ENCODE measurements at places on chromosomes 4 and X.

GRCh38 chr4:152509595-152510225, 26.2 kb downstream of the FBXW7 start:
- DNase-seq = no peak

- no peak for DNase-seq
These were observed 14.7 kb upstream of the SH3KBP1 start for GRCh38 chrX:19902110-19902509.

GRCh38 chrX:153353416-153353815, 19.5 kb downstream of the ZNF275 start:
- no peak for DNase-seq

GRCh38 chrX:281166-281999, at the start of gene PLCXD1:
PLCXD1 (plus strand) TSS chrX:281381; CDS start chrX:284188, 2,807 bp downstream.
- DNase-seq = no peak

DNA sequence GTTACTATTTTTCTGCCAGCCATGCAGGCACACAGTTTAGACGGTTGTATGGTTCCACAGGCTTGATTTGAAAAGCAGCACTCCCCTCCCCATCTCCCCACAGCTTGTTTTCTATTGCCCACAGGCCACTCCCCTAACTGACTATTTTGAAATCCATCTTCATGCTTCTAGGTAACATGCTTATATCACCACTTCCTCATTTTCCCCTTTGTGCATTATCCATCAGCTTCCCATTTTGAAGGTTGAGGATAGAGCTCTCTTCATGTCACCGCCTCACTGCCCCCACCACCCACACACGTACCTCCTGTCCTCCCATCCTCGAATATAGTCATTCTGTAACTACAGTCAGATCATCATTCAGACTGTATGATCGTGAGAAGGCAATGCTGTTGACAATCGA, 224.7 kb downstream of the MID1 start:
- DNase-seq = no peak

- DNase-seq = no peak
These were observed 2.2 kb downstream of the SRP72 start for GRCh38 chr4:56469489-56470210.

GRCh38 chr4:151541389-151542071, 132.6 kb downstream of the FHIP1A start:
- no peak for DNase-seq

GRCh38 chr4:7717946-7718490, 221.6 kb downstream of the AFAP1 start:
- no peak for DNase-seq

- no peak for DNase-seq
These were observed 5.0 kb downstream of the RPL9 start for GRCh38 chr4:39453738-39454137.

- DNase-seq = no peak
These were observed 86.1 kb downstream of the SOWAHB start for GRCh38 chr4:76811604-76812412.

- no peak for DNase-seq
These were observed 51.9 kb downstream of the TET2 start for GRCh38 chr4:105198541-105198940.

- DNase-seq = no peak
These were observed 133.4 kb downstream of the ATG4A start for GRCh38 chrX:108224727-108225621.

GRCh38 chr4:100605144-100605543, 87.3 kb upstream of the EMCN start:
- no peak for DNase-seq

DNA sequence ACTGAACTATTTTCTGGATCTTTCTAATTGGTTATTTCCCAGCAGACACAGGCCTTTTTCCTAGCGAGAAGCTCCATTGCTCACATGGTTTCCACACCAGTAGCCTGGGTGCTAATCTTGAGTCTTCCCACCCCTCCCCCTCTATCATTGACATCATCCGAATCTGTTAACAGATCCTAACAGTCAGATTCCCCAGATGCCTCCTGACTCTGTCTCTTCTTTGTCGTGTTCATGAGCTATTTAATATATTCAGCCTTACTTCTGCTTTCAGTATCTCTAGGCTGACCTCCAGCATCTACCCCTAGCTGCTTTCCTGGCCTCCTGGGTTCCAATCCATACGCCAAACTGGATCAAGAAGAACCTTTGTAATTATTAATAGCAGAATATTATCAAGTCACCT, 85.0 kb downstream of the CLNK start:
- no peak for DNase-seq

DNA sequence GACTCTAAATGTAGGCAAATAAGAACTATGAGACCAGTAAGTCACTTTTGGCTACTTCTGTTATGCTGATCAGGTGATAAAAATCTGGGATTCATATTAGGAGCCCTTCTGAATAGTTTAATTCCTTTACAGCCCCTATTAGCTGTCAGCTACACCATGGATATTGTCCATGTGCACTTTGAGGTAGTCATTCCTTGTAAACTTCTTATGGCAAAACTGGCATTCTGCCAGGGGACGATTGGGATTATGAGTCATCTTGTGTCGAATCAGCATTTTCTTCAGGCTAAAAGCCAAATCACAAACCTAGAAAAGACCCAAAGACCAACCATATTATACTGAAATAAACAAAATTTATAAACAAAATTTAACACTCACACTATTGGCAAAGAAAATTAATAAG, 227.6 kb downstream of the PRDM5 start:
- no peak for DNase-seq

DNA sequence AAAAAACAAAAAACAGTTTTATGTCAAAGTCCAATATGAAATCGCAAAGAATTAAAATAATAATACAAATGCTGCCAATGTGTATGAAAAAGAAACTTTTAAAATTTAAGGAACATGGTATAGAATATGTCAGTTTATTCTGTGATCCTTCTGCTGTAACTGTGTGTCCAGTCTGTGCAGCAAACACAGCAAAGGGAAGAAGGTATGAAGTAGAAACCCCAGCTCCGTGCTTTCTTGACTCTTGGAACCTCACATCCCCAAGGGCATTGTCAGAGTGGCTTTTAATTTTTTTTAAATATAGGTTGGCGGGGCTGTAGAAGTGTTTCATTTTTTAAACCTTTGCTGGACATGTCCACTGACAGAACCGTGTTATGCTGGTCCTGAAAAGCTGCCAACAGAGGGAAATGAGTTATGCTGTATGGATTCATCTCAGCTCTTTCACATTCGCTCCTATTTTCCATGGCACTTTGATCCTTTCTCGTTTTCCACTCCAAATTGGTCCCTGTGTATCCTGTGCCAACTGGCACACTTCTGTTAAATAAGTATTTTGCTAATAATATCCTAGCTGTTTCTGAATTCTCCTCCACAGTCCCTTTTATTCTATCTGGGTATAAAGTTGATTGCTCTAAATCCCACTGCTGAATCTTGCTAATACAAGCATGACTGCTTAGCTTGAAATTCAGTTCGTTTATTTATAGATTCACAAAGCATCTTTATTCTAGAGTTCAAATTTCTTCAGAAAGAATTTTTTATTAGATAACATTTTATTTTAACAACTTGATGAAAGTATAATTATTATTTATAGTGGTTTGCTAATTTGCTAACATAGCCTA, 127.0 kb upstream of the DDIT4L start:
- DNase-seq = no peak

- DNase-seq = no peak
These were observed 173.9 kb downstream of the MGST2 start for GRCh38 chr4:139839403-139840031.

DNA sequence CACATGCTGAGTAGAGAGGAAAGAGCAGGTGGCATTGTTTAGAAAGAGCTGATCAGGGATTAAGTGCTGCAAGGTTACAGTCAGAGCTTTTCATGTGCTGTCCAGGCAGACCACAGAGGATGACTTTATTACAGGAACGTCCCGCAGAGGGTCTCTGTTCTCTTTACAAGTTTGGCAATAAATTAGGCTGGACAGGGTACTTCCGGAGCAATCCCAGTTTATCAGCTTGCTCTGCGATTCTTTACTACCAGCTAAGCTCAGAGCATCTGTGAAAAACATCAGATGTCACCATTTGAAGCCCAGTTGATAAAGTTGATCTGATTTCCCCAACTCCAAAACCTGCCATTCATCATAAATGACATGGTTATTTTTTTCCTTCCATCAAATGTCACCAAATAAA, 633.1 kb downstream of the NLGN4X start:
- no peak for DNase-seq

GRCh38 chr4:127995776-127996175, 30.6 kb downstream of the ABHD18 start:
- no peak for DNase-seq

All from stimulated activated CD4-positive, alpha-beta T cell treated with anti-CD3 and anti-CD28 coated beads, Interleukin-2, amount 100 ng/mL, for 48 hours (primary cell).